Fibroblast of the aortic adventitia (primary cell): ENCODE measurements at places on chromosomes 5 and 9.

GRCh38 chr5:148957591-148958202 lies 105.2 kb downstream of the SH3TC2 start:
- peak; percentile 41 for DNase-seq

DNA sequence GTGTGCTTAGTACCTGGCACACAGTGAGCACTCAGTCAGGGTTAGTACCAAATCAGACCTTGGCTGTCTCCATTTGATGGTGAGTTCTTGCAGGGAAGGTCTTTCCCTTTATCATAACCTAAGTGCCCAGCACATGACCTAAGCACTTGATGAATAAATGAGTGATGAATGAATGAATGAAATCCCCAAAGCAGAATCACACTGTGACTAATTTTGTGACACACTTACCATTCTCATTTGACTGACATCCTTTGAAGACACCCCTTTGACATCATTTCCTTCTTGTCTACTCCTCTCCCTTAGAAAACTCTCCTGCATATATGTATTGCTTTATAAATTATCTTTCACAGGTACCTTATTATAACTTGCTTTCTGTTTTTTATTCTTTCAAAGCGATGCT lies 130.2 kb upstream of the ELL2 start:
- no peak for DNase-seq

GRCh38 chr9:33781736-33782135 lies 13.6 kb upstream of the PRSS3 start:
- no peak for DNase-seq

- DNase-seq, result peak; percentile 76
Measured at GRCh38 chr9:135992486-135993408, 31.6 kb upstream of the UBAC1 start.

- no peak for DNase-seq
Measured at GRCh38 chr5:89105836-89106235, 222.9 kb upstream of the MEF2C start.

DNA sequence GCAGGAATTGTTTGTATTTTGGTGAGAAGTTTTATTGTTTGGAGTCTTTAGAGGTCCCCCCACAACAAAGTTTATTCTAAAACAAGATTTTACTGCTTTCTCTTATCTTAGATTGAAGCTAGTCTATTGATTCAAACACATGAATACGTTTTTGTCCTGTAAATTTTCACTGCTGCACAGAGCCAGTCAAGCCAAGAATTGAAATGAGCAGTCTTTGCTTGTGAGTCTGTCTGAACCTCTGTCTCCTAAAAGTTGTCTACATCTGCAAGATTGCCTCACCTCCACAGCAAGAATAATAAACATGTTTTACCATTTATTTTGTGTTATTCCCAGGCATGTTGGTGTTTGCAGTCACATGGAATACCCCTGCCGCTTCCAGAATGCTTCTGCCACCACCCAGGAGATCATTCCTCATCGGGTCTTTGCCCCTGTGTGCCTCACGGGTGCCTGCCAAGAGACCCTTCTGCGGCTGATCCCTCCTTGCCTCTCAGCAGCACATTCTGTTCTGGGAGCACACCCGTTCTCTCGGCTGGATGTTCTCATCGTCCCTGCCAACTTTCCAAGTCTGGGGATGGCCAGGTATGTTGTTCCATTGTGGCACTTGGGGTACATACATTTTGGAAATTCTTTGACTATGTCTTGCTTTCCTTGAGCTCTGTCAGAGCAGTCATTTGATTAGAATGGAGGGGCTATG lies 74.1 kb downstream of the AOPEP start:
- no peak for DNase-seq

- DNase-seq, result peak; percentile 83
Measured at GRCh38 chr9:18606846-18607245, 132.9 kb downstream of the ADAMTSL1 start.

DNA sequence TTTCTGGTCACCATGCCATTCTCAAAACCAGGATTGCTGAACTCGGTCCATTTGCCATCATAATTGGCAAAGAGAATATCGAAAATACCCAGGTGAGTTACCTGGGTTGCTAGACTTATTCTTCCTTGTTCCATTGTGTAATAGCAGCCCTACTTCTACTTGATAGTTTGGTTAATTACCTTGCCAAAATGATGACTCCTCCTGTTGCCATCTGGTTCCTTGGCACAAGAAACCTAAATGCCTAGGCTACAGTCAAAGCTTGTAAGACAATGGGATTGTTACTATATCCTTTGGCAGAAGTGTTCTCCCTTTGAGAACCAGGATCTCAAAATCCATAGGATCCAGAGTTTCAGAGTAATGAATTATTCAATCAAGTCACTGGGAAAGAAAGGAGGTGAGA lies 373.2 kb upstream of the ACTBL2 start:
- DNase-seq, result no peak

DNA sequence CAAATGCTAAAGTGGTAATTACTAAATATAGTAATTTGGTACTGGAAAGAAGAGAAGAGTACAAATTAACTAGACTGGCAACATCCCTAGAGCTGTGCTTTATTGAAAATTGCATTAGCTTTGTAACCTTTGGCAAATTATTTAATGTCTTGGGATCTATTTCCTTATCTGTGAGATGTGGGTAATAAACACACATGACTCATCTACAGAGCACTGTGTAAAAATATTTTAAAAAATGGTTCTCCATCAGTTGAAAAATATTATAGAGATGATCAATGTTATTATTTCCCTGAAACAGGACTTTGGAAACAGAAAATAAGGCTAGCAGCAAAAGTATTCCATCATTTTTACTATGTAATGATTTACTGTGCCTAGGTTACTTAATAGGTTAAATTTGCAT lies 1698.8 kb upstream of the CDH9 start:
- DNase-seq, result no peak

GRCh38 chr5:139746691-139747582 lies 48.7 kb upstream of the PSD2 start:
- peak; percentile 14 for DNase-seq

GRCh38 chr9:134680393-134681060 lies 38.9 kb downstream of the COL5A1 start:
- no peak for DNase-seq

GRCh38 chr9:128764361-128764760 lies 7.4 kb downstream of the ZER1 start:
- DNase-seq, result no peak

- DNase-seq, result no peak
Measured at GRCh38 chr5:179339996-179340395, 5.3 kb downstream of the ADAMTS2 start.

- DNase-seq, result peak; percentile 74
Measured at GRCh38 chr9:121285835-121286687, 18.1 kb downstream of the GSN start.

DNA sequence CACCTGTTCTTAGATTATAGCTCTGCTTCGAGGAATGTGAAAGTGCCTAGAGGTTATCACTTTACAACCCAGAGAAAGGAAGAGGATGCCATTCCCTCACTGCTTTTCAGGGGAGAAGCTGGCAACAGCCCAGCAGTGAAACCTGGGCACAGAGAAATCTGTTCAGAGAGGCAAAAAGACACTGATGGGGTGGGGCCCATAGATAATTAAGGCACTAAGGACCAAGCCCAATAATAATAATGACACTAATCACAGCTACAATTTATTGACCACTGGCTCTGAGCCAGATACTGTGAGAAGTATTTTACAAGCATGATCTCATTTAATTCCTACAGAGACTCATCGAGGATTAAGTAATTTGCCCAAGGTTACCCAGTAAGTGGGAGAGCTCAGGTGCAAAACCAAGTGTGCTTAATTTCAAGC lies 168.3 kb downstream of the PIK3R1 start:
- DNase-seq, result no peak

DNA sequence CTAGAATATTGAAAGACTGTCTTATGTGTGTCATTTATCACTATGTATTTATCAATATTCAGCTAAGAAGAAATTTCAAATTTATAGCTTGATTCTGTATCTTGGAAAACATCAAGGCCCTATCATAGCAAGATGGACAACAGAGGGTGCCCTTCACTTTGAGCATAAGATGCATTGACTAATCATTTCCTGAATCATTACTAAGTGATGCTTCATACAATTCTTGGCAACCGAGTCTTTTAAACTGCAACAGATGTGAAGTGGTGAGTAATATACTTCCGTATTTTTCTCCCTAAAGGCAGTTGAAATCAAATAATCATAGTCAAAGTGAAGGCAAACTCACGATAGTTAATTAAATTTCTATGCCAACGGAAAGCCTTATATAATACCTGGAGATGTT lies 318.6 kb upstream of the RGMB start:
- peak; percentile 95 for DNase-seq

GRCh38 chr5:135438636-135439221 lies 8.4 kb downstream of the DCANP1 start:
- DNase-seq, result no peak

DNA sequence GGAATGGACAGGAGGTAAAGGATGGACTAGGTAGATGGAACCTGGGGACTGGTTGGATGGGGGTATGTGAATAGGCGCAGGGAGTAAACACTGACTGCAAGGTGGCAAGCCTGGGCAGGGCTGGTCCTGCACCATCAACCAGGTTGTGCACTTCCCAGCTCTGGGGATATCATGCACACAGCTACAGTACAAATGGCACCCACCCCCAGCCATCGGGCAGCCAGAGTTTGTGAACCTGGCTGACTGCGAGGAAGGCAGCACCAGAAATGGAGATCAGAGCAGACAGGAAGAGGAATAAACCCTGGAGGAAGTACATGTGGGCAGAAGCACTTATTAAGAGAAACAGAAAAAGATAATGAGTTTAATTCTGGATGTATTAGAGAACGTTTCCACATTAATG lies 229.1 kb downstream of the ESM1 start:
- no peak for DNase-seq

DNA sequence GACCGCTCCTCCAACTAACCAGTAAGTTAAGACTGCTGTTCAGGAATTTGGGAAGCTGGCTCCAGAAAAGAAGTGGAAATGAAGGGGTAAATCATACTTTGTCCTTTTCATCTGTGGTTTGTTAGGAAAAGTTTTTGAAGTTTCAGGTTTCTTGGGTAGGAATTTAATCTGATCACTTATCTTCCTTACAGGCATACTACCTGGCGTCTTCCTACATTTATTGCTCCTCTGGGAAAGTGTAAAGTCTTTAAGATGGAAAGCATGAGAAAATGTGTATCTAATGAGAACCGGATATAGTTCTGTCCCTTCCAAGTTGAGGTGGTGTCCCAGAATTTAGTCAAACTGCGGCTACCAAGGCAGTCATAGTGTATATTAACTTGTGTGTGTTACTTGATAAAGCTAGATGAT lies 1.3 kb downstream of the RASA1 start:
- DNase-seq, result peak; percentile 11

- no peak for DNase-seq
Measured at GRCh38 chr5:32135086-32135485, 39.0 kb downstream of the GOLPH3 start.

- DNase-seq, result no peak
Measured at GRCh38 chr5:180301253-180301652, 9.4 kb upstream of the MAPK9 start.
